ENCODE measurements at places on chromosomes 2 and 18.

DNA sequence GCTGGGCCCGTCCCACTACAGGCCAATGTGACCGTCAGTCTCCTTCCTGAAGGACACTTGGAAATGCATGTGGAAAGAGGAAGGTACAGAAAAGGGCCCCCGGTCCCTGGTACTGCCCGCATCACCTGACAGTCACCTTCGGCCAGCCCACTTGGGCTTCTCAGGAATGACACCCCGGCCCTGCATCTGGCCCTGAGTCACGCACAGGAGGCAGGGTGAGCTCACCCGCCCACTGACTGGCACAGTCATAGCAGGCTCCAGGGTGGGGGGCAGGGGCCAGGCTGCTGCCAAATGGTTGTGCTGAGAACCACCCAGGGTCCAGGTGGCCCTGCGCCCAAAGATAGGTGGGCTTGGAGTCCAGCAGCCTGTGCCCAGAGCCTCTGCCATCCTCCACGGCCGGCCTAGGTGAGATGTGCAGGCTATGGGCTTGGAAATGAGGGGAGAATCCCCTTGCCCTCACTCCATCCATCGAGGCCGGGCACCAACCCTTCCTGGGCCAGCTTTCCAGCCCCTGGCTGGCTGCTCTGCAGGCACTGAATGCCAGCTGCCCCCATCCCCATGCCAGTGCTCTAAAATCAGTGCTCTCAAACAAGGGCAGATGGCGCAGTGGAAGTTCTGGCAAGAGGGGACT, 14.1 kb downstream of the EMX1 start:
- no peak for DNase-seq

DNA sequence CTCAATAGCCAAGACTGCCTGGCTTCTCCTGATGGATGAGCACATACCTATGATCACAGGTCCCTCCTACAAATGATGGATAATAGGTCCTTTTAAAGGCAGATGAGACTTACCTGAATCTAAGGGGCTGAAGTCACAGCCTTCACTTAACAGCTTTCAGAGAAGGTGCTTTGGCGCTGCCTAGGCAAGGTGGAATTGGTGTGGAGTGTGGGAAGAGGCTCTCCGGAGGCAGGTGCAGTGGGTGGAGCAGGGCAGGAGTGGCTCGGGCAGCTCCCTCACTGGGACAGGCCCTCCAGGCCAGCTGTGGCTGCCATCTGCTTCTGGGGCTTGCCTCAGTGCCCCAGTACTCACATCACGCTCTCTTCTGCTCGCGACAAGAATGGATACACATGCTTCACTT, 99.0 kb upstream of the TPO start:
- DNase-seq: no peak

DNA sequence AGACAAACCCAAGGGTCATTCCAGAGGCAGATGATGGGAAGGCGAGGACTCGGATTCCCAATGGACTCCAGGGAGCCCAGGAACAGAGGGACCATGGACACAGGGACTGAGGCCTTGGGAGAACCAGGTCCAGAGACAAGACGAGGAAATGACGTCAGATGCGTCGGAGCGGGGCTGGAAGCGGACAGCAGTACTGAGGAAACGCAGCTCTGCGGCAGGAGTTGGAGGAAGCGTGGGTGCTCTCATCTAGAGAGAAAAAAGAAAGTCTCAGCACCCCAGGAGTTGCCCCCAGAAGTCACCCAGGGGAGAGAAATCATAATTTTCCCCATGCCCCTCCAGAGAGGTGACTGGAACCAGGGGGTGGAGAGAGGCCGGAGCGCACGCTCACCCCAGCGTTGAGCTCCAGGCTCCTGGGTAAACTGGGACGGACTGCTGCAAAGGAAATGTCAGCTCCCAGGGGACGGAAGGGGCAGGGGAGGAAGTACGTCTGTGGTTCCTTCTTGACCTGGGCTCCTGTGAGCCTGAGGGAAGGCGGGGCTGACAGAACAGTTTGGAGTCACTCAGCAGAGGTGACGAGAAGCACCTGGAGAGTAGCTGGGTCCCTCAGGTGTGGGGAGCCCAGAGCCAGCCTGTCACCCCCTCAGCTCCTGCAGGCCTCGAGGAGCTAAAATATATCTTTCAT, 44.7 kb downstream of the CMPK2 start:
- no peak for DNase-seq

GRCh38 chr2:235744161-235744560, 250.3 kb downstream of the AGAP1 start:
- DNase-seq: no peak

- no peak for DNase-seq
These were observed 80.3 kb downstream of the EDAR start for GRCh38 chr2:108908713-108909070.

All from GM19239 (cell line).